ENCODE measurements at places on chromosomes 4 and X.

- no peak for DNase-seq
Measured at GRCh38 chrX:97797076-97797475, 913.4 kb downstream of the RPA4 start.

- no peak for DNase-seq
Measured at GRCh38 chrX:11564546-11564945, 101.2 kb downstream of the ARHGAP6 start.

DNA sequence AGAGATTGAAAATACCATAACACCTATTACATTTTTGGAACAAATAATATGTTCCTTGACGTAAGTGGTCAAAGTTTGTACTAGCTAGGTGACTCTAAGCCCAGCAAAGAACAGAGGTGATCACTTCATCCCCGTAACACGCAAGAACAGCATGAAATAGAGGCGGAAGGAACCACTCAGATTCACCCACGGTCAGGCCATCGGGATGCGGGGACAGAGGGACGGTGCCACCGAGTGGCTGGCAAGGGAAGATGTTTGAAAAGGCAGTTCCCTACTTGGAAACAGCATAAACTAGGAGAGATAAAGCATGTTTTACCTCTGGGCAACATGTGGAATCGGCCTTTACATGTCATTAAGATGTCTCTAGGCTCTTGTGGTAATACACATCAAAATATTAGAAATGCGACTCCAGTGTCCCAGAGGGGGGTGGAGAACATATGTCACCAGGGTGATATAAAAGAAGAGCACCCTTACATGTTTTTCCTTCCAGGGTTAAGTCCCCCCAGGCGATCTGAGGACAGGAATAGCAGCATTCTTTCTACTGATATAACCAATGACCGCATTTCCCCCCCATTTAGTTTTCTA is 84.0 kb downstream of the PHKA2 start:
- no peak for DNase-seq

DNA sequence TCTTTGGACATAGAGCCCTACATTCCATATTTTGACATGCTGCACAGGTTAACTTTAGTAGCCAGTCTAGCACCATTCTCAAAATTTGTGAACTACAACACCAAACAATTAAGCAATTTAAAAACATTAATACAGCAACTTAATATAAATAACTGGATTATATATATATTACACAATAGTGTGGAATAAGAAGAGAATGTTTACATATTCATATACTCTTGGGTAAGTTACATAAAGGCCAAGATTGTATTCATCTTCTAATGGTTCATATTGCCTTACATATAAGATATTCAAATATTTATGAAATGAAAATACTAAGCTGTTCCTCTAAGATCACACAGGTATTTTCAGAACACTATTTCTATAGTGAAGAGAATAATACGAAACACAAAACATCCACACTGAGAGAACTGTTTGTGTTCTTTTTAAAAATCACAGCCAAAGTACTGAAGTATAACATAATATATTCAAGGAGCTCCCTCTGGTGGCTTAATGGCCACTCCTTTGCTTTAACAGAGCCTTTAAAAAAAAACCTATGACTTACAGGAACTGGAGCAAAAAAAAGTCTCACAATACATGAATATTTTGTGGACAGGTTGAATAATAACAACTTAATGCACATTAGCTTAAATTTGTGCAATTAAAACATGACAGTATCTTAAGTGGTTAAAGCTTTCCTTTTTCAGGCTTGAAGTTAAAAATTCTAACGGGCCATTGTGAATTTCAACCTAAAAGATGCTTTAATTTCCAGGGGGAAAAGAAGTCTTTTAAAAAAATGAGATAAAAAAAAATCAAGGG is 46.2 kb downstream of the NEK1 start:
- DNase-seq, result no peak

- no peak for DNase-seq
Measured at GRCh38 chr4:6380746-6381410, 91.5 kb downstream of the PPP2R2C start.

DNA sequence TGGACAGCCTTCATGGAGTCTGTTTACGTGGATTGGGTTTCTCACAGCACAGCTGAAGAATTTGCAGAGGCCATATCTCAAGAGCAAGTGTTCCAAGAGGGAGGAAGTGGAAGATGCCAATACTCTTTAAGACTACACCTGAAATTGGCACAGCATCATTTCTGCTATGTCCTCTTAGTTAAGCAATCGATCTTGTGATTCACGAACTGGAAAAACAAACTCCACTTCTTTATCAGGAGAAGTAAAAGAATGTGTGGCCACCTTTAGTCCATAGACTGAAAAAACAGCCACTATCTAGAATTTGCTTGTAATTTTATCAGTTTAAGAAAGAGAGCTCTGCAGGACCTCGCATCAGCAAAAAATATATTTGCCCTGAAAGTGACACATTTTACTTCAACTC is 473.1 kb upstream of the ATOH1 start:
- no peak for DNase-seq

- no peak for DNase-seq
Measured at GRCh38 chrX:34879886-34880285, 62.7 kb upstream of the FAM47B start.

DNA sequence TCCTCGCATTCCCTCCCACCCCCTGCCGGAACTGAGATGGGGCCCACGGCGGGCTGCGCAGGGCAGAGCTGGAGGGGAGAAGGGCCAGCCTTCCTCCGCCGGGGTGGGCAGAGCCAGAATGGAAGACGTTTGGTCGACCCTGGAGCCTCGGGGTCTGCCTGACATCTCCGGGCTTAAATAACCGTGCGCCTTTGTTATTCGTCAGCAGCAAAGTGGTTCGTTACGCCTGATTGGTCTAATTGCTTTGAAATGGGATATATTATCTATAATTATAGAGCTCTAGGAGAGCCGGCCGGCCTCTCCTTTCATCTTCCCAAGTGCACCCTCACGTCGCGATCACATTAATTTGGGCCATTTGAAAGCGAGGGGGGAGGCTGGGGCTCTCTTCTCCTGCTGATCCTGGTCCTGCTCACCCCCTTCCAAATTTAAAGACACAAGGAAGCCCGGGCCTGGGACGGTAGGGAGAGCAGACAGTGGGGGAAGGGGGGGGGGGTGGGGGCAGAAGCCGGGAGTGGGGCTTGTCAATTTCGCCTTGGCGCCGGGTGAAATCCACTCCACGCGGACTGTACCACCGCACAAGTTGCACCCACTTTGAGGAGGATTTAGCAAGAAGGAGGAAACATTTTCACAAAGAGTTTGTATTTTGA is 4.7 kb upstream of the MSX1 start:
- no peak for DNase-seq

DNA sequence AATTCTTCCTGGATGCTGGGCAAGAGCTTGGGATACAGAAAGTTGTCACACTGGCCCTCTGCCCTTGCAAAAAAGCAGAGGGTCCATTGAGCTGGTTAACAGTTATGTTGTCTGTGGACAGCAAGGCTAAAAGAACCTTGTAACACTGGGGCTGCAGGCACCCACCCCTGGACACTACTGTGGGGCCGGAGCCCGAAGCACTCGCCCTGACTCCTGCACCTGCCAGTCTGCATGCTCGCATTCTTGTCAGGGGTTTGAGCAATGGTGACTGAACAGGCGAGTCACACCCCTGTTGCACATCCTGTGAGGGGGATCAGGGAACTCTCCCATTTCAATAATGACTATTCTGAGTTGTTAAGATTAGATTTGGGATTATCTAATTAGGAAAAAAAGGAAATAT is 23.6 kb downstream of the ADH4 start:
- DNase-seq, result no peak

DNA sequence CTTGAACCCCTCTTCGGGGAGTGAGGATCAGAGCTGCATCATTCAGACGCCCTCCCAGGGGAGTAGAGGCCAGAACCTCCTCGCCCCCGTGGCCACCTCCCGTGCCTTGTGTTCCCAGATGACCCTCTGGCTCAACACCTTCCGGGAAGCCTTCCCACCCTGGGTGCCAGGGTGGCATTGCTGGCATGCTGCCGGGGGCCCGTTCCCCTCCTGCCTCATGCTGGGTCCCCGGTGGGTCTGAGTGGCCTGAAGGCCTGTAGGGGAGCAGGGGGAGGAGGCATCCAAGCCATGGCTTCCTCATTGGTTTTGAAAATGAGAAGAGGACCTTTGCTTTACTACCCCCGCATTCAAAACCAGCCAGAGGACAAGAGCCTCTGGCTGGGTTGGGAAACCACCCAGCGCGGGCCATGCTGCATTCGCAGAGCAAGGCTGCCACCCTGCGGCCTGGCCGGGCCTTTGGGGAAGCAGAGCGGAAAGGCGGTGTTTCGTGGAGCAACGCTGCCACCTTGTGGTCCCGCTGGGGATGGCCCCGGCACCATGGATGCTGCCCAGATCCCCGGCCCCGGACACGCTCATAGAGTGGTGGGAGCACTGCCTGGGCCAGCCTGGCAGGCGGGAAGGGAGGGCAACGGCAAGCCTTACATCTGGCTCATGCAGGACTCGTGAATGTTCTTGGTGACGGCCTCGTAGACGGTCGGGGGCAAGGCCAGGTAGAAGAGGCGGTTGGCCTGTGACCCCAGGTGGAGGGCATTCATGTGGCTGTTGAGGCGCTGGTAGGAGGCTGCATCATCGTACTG is 11.9 kb downstream of the G6PD start:
- DNase-seq, result peak; percentile 82

- no peak for DNase-seq
Measured at GRCh38 chr4:102546635-102547034, 45.5 kb downstream of the NFKB1 start.

- DNase-seq, result no peak
Measured at GRCh38 chrX:133660281-133660680, 245.0 kb upstream of the GPC4 start.

DNA sequence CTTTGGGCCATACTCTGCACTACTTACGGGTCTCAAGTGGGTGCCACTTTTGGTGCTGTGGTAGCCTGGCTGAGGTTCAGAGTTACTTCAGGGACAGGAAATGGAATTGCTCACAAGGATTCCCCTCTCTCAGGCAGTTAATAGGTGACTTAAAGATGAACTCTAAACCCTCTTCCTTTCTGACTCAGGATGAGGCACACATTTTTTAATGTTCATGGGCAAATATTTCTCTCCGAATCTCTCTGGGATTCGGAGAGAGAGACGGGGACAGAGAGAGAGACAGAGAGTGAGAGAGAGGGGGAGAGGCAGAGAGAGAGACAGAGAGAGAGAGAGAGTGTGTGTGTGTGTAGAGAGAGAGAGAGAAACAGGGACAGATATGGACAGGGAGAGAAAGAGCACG is 79.8 kb downstream of the NYX start:
- DNase-seq, result no peak

DNA sequence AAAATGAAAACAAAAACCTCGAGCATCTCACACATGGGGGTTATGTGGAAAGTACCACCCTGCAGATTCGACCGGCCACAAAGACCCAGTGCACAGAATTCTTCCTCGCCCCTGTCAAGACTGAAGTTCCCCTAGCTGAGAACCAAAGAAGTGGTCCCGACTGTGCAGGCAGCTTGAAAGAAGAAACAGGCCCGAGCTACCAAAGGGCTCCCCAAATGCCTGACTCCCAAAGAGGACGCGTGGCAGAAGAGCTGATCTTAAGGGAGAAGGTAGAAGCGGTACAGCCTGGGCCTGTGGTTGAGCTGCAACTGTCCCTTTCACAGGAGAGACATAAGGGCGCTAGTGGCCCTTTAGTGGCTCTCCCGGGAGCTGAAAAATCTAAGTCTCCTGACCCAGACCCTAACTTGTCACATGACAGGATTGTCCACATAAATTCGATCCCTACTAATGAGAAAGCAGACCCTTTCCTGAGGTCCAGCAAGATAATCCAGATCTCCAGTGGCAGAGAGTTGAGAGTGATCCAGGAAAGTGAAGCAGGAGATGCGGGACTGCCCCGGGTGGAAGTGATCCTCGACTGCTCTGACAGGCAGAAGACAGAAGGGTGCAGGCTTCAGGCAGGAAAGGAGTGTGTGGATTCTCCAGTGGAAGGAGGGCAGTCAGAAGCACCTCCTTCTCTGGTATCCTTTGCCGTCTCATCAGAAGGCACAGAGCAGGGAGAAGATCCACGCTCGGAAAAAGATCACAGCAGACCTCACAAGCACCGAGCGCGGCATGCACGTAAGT is 108.8 kb upstream of the MYOZ2 start:
- no peak for DNase-seq

GRCh38 chr4:16079046-16079445 is 4.8 kb downstream of the PROM1 start:
- no peak for DNase-seq

- DNase-seq, result no peak
Measured at GRCh38 chr4:73811841-73812240, 24.6 kb upstream of the CXCL6 start.

DNA sequence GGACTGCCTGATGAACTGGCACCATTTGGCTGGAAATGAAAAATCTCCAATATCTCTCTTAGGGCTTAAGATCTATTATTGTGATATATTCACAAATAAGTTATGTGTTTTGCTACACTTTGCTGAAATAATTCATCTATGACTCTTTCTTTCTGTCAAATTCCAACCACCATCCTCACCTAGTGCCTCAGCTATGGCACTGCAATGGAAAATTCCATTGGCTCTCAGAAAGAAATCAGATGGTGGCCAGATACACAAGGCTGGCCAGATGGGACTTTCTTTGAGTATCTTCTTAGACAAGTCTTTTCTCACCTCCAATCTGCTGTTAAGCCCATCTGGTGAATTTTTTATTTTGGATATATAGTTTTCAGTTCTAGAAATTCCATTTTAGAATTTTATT is 28.0 kb downstream of the NAT8L start:
- DNase-seq, result no peak

DNA sequence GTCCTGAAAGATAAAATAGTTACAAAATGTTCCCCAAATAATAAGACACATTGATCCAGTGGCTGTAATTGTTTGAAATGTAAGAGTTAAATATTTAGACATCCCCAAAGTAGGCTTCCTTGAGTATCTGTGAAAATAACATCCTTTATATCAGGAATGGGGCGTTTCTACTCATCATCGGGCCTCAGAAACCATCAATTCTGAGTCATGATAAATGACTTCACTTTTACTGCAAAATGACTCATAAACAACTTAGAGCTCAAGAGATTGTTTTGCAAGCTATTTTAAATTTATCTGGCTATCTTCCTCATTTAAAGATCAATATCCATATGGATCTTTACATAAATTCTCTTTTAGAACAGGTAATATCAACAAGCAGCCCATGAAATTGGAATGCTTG is 369.4 kb upstream of the CNKSR2 start:
- DNase-seq, result no peak

- no peak for DNase-seq
Measured at GRCh38 chr4:47482326-47482725, 2.7 kb upstream of the ATP10D start.

GRCh38 chrX:6041630-6042029 is 187.0 kb downstream of the NLGN4X start:
- no peak for DNase-seq
